ENCODE measurements at places on chromosomes 12 and 14.

GRCh38 chr14:93663317-93663716 lies 125.0 kb downstream of the PRIMA1 start:
- no peak for DNase-seq

DNA sequence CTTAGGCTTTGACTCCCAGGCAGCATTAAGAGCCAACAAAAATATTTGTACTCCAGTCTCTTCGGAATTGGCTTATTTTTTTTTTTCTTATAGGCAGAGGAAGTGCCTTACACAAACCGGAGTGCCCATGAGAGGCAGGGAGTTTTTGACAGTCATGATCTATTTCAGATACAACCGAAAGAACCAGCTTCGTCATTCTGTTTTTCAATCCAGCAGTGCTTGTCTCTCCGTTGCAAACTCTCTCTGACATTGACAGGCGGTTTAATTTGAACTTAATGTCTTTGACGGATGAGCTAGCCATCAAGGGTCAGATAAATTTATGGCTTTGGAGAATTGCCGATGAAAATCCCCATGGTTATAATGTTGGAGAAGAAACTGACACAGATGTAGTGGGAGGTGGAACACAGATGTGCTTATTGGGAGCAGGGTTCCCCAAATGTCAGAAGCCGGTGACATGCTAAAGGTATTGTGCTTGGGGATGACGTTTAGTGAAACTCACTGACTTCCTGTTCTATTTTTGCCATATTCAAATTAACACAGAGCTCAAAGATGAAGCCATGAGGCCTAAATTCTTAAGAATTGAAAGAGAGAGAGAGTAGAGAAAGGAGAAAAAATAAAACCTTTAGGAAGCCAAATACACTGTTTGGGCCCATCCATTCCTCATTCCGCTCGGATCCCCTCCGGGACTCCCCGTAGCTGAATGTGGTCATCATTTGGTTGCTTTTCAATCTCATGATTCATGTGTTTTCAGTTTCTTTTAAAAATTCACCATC lies 59.7 kb downstream of the PLXNC1 start:
- DNase-seq, result peak; percentile 34

DNA sequence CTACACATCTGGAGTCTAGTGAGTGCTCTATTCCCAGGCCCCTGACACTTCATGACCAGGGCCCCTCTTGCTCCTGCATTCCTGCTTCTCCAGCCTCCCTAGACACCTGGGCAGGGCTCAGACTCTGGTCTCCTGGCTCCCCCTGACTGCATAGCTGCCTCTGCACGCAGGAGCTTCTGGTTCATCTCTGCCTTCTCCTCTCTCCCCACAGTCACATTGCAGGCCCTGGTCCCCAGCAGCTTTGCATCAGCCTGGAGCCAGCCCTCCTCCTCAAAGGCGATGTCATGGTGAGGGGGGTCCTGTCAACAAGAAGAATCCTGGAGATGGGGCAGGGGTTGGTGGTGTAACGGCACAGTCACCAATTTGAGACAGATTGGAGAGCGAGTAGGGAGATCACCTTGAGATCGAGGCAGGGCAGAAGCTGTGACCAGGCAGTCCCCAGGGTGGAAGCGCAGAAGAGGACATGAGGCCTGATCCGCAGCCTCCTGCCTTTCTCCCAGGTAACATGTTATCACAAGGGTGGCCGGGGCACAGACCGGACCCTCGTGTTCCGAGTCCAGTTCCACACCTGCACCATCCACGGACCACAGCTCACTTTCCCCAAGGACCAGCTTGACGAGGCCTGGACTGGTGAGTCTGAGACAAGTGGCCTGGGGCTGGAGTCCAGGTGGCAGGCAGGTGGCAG lies 8.1 kb downstream of the TNS2 start:
- no peak for DNase-seq

GRCh38 chr14:71804992-71805391 lies 127.2 kb upstream of the RGS6 start:
- no peak for DNase-seq

- no peak for DNase-seq
Measured at GRCh38 chr14:53979113-53979681, 22.6 kb upstream of the BMP4 start.

GRCh38 chr14:20606902-20607242 lies 15.7 kb upstream of the RNASE12 start:
- DNase-seq, result no peak

DNA sequence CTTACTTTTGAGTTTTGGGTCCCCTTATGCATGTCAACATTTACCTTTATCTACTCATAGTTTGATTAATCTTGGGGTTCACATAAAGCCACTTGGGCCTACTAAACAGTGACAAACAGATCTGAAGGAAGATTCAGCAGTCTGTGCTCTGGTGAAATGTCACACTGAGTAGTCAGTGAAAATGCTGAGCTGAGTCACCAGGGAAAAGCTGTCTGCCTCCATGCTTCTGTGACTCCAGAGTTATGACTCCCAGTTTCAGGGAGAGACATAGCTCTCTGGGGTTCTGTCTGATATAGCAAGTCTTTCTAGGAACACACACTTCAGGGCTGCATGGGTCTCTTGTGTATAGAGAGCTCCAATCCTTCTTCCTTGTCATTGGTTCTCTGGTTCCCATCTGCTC lies 406.3 kb upstream of the FAR2 start:
- no peak for DNase-seq

DNA sequence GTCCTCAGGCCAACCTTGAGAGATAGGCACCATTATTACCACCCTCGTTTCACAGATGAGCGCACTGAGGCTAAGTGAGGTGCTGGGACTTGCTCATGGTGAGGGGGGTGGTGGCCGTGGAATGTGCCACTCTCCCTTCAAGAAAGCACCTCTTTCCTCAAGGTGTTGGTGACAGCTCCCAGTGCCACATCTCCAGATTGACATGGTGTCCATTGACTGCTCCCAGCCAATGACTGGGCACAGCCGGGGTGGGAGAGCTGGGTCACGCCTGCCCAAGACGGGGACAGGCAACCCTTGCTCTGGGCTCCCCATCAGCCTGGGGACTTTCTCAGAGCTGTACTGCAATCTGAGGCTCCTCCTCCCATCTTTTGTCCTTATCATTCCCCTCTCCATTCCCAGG lies 21.0 kb upstream of the MYL2 start:
- DNase-seq, result no peak

- DNase-seq, result no peak
Measured at GRCh38 chr14:65349100-65349499, 63.4 kb upstream of the FUT8 start.

GRCh38 chr14:86712176-86712575 lies 1182.2 kb downstream of the FLRT2 start:
- no peak for DNase-seq

DNA sequence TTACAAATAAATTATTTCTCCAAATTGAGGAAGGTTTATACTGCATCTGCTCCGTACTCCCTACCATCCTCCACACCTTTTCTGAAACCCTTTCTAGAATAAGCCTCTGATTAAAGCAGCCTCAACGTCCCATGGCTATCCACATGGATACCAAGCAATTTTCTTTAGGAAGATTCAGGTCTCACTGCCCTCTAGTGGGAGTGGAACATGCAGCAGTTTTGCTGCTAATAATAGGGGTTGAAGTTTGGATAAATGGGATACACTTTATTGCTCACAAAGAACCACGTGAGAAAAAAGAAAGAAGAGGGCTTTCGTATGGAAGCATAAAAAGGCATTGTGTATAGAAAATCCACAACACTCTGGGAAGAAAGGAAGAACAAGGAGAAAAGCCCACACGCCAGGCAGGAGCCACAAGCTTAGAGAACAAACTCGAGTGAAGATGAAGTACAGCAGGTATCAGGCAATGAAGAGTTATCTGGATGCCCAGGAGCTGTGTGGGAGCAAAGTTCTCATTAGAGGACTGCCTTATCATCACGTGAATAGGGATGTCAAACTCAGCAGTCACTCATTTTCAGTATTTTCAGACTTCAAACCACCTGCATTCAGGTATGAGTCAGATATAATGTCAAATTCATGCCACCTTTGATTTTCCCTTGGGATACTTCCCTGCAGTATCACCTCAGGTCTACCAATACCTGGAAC lies 45.8 kb downstream of the CCER1 start:
- no peak for DNase-seq

DNA sequence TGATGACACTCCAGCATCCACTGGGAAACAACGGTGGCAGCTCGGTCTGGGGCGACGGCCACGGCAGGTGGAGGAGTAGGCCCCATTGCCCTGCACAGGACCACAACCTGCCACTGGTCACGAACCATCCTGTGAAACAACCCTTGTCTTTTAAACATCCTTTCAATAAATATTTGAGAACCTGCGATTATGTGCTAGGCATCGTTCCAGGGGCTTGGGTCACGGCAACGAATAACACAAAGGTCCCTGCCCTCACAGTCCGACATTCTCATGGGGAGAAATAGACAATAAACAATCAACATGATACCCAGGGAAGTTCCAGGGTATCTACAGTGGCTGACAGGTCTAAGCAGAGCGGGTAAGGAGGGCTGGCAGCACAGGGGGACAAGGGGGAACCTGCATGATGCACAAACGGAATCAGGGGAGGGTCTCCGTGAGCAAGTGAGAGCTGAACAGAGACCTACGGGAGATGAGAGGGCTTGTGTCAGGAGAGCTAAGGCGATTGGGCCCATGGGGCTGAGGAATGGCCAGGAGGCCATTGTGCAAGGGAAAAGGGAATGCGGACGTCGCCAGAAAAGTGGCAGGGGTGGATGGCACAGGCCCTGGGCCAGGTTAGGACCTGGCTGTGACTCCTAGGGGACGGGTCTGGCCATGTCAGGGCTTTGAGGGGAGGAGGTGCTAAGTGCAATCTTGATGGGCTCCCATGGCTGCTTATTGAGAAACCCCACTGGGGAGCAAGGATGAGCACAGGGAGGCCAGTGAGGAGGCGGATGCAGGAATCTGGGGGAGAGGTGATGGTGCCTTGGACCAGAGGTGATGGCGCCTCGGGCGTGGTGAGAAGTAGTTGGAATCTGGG lies 9.7 kb downstream of the SCARB1 start:
- DNase-seq, result no peak

DNA sequence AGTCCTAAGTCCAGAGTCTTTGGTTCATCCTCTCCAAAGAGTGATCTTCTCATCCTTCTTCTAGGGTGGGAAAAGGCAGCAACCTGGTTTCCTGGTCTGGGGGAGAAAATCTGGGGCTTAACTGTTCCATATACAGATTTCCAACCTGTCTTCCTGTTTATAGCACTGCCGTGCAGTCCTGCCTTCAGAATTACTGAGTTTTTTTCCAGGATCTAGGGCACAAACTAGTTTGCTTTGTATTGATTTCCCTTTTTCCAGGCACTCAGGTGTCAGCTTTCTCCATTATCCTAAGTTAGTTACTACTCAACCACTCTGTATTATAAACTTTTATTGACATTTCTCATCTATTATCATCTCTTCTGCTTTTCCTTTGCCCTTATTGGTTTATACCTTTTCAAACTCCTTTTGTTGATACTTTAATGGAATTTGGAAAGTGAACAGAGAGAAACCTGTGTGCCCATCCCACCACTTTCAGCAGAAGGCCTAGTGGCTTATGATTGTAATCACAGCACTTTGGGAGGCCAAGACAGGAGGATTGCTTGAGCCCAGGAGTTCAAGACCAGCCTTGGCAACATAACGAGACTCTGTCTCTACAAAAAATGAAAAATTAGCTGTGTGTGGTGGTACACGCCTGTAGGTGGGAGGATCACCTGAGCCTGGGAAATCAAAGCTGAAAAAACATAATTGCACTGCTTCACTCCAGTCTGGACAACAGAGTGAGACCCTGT lies 4.1 kb upstream of the LYZ start:
- DNase-seq, result no peak

- no peak for DNase-seq
Measured at GRCh38 chr14:36585100-36585499, 2.7 kb upstream of the NKX2-8 start.

DNA sequence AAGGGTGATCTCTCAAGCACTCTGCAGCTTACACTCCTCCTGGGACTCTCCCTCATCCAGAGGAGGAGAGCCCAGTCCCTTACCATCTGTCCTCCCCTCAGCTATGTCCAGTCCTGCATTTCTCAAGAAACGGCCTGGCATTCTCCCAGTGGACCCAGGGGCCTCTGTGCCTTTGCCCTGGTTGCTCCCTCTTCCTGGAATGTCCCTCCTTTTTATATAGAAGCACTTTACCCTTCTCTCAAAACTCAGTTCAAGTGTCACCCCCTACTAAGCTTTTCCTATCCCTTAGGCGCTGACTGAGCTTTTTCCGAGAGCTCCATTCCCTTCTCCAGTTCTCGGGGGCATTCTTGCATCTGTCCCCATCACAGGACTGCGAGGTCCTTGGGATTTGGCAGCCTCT lies 8.9 kb upstream of the GLRX5 start:
- no peak for DNase-seq

DNA sequence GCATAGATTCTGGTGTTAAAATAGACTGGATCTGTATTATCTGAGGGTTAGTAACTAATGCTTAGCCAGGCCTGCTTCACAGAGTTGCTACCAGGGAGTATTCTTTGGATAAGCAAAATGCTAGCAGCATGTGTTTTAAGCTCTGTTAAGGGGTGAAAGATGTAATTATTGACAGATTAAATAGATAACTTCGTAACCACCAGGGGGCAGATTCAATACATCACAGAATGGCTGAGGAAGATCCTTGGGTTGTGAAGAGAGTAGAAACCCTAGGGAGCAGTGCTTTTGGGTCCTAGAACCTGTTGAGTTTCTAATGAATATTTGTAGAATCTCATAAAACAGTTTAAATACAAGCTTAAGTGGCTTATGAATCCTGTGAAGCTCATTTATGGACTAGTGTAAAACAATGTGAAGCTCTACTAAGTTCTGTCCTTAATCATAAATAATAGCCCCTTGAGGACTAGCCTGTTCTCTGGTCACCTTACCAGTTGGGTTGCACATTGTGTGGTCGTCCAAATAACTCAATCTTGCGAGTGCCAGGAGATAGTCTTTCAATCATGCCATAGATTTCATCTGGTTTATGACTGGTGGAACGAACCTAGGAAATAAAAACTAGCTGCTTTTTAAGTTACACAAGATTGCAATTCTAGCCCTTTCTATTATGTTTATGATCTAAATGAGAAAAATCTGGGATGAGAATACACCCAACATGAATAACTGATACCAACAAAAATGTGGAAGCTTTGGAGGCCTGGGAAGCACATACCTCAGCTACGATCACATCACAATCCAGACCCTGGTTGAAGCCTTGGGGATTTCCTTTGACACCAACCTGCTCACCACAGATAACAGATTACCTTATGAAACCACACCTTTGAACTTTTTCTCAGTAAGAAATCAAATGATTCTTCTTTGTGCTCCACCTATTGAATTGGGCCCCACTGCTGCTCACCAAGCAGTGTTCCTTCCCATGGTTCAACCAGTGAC lies 12.3 kb downstream of the METTL3 start:
- DNase-seq, result peak; percentile 10

- no peak for DNase-seq
Measured at GRCh38 chr14:105206873-105207272, 25.8 kb upstream of the NUDT14 start.

GRCh38 chr12:92571844-92572543 lies 130.8 kb upstream of the PLEKHG7 start:
- no peak for DNase-seq

GRCh38 chr12:54404061-54405004 lies 14.7 kb downstream of the ITGA5 start:
- DNase-seq, result peak; percentile 60
